Upper lobe of right lung (tissue), 1 donor: ENCODE measurements at places on chromosomes 3 and 15. TPM values are rescaled to one million over a fixed set of nuclear protein-coding genes. Genes with fewer than 3 reads are reported as not detected.
A peak's percentile ranks its signal among the peaks of the same experiment; 100 is the strongest.

DNA sequence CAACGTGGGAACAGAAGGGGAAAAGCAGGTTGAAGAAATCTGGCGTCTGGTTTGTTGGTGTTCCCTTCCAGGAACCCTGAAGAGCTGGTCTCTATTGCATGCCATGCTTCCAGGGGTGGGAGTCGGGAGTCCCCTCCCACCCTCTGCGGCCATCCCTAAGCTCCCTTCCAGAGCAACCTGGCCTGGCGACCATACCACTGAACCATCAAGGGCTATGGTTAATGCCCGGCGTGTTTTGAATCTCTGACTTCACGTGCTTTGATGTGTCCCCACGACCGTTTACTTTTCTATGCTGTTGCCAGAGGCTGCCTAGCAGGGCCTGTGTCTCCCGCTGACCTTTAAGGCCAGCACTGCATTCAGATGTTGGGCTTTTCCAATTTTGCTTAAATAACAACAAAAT, 696 bp upstream of the SNRK start:
- no peaks in the 10 kb centered on the region for H3K36me3 ChIP-seq
- peak overlapping the region; percentile 58 for H3K4me3 ChIP-seq
- peak overlapping the region; percentile 69 for H3K27ac ChIP-seq
- DNase-seq = no peak
- H3K27me3 ChIP-seq = no peaks in the 10 kb centered on the region
- H3K4me1 ChIP-seq = peaks cover 27% of the 10 kb centered on the region

DNA sequence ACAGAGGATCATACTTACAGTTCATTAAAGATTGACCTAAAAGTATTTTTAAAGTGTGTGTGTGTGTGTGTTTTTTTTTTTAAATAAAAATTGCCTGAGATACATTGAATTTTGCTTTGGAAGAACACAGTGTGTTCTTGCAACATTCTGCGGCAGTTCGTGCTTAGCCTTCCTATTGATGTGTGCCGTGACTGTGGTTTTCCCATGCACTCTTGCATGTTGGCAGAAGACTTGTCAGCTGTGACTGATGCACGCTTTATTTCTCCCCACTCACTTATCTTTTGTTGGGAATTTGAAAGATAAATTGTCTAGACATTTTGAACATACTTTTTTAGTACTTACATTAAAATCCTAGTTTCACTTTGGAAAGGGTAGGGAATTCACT, 136.3 kb upstream of the LRRFIP2 start:
- H3K4me3 ChIP-seq = no peak overlapping the region
- DNase-seq = no peak
- peaks cover 6% of the 10 kb centered on the region for H3K4me1 ChIP-seq
- no peak overlapping the region for H3K27ac ChIP-seq
- H3K27me3 ChIP-seq = no peaks in the 10 kb centered on the region
- peaks cover 23% of the 10 kb centered on the region for H3K36me3 ChIP-seq

DNA sequence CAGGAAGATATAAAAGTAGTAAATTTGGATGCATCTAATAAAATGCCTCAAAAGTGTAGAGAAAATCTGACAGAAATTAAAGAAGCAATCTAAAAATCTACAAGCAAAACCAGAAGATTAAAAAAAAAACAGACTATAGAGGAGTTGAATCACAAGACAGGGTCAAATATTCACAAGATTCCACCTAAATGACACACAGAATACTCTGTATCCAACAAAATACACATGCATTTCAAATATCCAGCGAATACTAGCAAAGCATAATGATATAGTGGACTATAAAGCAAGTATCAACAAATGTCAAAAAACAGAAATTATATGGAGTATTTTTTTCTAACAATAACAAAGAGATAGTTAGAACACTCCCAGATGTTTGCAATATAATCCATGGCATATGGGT, 20.5 kb upstream of the ACTC1 start:
- no peak for DNase-seq
- H3K27ac ChIP-seq = no peak overlapping the region
- no peaks in the 10 kb centered on the region for H3K4me1 ChIP-seq

RAB43 gene
- total RNA-seq = 38.9 TPM

- no peaks in the 10 kb centered on the region for H3K4me1 ChIP-seq
- no peak overlapping the region for H3K27ac ChIP-seq
- no peaks in the 10 kb centered on the region for H3K36me3 ChIP-seq
- H3K4me3 ChIP-seq = no peak overlapping the region
- no peak for DNase-seq
Measured at GRCh38 chr15:57296473-57297162, 79.7 kb upstream of the CGNL1 start.

GRCh38 chr3:23805633-23806533, at the start of gene UBE2E1:
Gene UBE2E1, plus strand, starts transcription at chr3:23805955. Its CDS starts 1,315 bp downstream, at chr3:23807270.
- H3K4me1 ChIP-seq = peaks cover 33% of the 10 kb centered on the region
- no peaks in the 10 kb centered on the region for H3K27me3 ChIP-seq
- peak; percentile 87 for DNase-seq
- peak within 1 kb of the TSS; percentile 92 for H3K27ac ChIP-seq
- no peaks in the 10 kb centered on the region for H3K36me3 ChIP-seq

SLC2A2 gene
- total RNA-seq = not detected

TTC23 gene
- total RNA-seq = 19.1 TPM
